ENCODE measurements at places on chromosomes 11 and 22. TPM values are rescaled to one million over a fixed set of nuclear protein-coding genes. Genes with fewer than 3 reads are reported as not detected.
A peak's percentile ranks its signal among the peaks of the same experiment; 100 is the strongest.

GRCh38 chr22:29016067-29016938, 45.3 kb downstream of the C22orf31 start:
- H3K36me3 ChIP-seq = peaks cover 2% of the 10 kb centered on the region
- no peak for DNase-seq
- peak overlapping the region; percentile 49 for H3K27ac ChIP-seq
- H3K27me3 ChIP-seq = peaks cover 33% of the 10 kb centered on the region
- H3K4me1 ChIP-seq = peaks cover 6% of the 10 kb centered on the region

DNA sequence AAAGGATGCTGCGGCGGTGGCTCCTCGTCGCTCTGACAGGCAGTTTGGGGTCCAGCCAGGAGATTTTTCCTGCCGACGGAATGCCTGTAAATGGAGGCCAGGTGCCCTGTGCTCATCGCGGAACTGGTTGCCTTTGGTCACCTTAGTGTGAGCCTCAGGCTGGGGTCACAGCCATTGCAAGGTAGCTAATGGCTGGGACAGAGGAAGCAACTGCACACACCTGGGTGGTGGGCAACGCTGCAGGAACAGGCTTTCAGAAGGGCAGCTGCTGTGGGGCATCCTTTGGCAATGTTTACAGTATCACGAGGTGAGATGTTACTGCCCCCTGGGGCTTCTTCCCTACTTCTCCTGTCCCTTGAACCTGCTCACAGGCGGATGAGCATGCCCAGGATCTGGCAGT, 205.5 kb downstream of the GRIK4 start:
- DNase-seq = no peak
- peaks cover 3% of the 10 kb centered on the region for H3K4me1 ChIP-seq
- H3K27ac ChIP-seq = no peak overlapping the region
- no peaks in the 10 kb centered on the region for H3K36me3 ChIP-seq
- H3K4me3 ChIP-seq = no peak overlapping the region

DNA sequence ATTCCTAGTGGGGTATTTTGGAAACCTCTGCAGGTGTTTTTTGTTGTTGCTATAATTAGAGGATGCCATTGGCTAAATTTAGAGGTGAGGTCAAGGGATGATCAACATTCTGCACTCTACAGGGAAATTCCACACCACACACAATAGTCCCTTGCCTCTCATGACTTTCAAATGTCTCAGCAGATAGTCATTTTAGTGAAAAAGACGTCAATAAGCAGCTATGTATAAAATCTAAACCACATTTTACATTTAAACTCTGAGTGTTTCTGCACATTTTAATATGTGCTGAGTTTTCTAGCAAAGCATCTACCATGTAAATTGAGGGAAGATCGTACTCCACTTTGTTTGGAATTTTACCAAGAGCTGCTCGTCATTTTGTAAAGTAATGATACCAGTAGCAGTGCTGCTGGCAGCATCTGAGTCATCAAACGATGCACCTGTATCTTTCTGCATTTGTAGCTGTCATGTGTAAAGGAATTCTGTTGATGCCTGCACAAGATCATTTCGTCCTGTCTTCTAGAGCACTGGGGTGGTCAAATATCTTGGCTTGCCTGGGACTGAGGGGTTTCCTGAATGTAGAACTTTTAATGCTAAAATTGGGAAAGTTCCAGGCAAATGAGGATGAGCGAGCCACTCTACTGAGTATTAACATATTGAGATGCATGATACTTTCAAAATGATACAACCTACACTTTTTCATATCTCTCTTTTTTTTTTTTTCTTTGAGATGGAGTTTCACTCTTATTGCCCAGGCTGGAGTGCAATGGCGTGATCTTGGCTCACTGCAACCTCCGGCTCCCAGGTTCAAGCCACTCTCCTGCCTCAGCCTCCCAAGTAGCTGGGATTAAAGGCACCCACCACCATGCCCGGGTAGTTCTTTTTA, 414.5 kb upstream of the SYN3 start:
- H3K4me3 ChIP-seq = no peak overlapping the region
- no peak for DNase-seq
- no peaks in the 10 kb centered on the region for H3K4me1 ChIP-seq
- H3K27me3 ChIP-seq = no peaks in the 10 kb centered on the region

DNA sequence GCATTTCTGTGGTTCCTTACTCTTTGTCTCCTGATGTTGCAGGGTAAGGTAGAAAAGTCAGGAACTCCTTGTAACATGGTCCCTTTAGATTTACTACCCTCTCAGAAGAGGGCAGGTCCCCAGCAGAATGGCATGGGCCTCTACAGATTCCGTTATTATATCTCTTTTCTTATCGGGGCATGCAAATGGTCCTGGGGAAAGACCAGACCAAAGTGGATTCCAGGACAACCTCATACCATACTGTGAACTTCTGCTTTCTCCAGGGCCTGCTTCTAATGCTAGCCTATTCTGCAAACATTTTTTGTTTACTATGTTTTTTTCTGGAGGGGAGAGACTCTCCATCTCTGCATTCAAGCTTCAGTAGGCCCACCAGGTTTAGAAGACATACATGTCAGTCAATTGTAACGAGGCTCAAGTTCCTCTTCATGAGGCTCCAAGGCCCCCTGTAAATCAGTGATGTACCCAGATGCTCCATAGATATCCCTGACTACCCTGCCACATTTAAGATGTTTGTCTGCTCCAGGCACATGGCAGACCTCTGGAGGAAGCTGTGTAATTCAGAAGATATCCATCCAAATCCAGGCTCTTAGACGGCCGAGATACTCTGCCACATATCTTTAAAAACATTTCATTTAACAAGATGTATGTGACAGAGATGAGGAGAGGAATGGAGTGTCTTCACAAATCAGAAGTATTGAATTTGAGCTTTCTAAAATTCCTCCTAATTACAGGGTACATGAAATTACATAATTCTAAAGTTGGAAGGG, 8.5 kb upstream of the ME3 start:
- H3K27ac ChIP-seq = no peak overlapping the region
- no peaks in the 10 kb centered on the region for H3K4me1 ChIP-seq
- no peaks in the 10 kb centered on the region for H3K36me3 ChIP-seq

- H3K27me3 ChIP-seq = peaks cover 17% of the 10 kb centered on the region
Measured at GRCh38 chr11:121651257-121651605, 198.5 kb upstream of the SORL1-AS1 start.

DNA sequence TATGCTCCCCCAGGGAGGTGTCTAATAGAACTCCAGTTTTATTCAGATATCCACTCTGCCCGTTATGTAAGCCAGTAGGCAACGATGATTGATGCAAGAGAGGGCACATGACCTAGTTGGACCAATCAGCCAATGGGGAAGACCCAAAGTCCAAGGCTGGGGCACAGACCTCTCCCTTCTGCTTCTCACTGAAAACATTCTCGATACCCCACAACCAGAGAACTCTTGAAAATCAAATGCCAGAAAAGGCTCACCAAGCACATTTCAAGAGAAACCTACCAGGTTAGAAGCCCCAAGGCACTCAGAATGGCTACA, 7.4 kb downstream of the HIRA start:
- peaks cover 34% of the 10 kb centered on the region for H3K36me3 ChIP-seq
- no peak overlapping the region for H3K27ac ChIP-seq
- no peak for DNase-seq
- H3K4me3 ChIP-seq = no peak overlapping the region
- H3K27me3 ChIP-seq = no peaks in the 10 kb centered on the region

- H3K4me3 ChIP-seq = no peak overlapping the region
- DNase-seq = no peak
- H3K4me1 ChIP-seq = peaks cover 3% of the 10 kb centered on the region
- H3K27ac ChIP-seq = no peak overlapping the region
Measured at GRCh38 chr22:36177160-36177559, 16.6 kb upstream of the APOL3 start.

GDPD4 gene
- not detected for total RNA-seq

OR10A2 gene
- total RNA-seq = not detected
